ENCODE measurements at places on chromosomes 2 and 18.

GRCh38 chr18:77359561-77360314 lies 110.1 kb downstream of the GALR1 start:
- no peak for DNase-seq

GRCh38 chr2:84972207-84972783 lies 1.3 kb downstream of the KCMF1 start:
- no peak for DNase-seq

DNA sequence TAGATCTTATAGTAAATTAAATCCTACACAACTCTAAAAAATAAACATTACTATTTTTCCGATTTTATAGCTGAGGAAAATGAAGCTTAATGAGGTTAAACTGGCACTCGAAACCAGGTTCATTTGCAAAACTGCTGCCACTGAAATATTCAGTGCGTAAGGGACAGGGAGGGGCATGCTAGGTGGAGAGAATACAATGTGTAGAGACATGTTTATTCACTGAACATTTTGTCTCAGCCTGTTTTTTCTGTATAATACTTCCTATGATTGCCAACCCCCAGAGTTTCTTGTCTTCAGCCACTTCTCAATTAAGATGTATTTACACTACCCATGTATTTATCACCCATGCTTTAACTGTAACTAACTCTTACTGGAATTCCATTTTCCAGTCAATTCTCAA lies 31.6 kb upstream of the ZNF804A start:
- no peak for DNase-seq

- no peak for DNase-seq
Measured at GRCh38 chr2:100682536-100682935, 119.7 kb downstream of the PDCL3 start.

GRCh38 chr18:9334973-9335696 lies 562 bp downstream of the TWSG1 start:
- peak; percentile 63 for DNase-seq

GRCh38 chr2:45713136-45713535 lies 61.7 kb downstream of the PRKCE start:
- no peak for DNase-seq
